MV-4-11 (cell line): ENCODE measurements at places on chromosomes 7 and 10.
A peak's percentile ranks its signal among the peaks of the same experiment; 100 is the strongest.

DNA sequence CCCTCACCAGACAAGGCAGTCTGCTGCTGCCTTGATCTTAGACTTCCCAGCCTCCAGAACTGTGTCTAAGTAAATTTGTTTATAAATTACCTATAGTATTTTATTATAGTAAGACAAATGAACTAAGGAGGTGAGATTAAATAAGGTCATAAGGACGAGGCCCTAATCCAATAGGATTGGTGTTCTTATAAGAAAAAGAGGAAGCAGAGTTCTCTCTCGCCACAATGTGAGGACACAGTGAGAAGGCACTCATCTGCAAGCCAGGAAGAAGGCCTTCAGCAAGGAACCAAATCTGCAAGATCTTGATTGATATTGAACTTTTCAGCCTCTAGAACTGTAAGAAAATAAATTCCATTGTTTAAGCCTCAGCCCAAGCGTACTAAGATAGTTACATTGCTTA is 6.1 kb upstream of the ZNF438 start:
- DNase-seq: peak; percentile 82

GRCh38 chr10:95480901-95481491 is 80.2 kb downstream of the SORBS1 start:
- no peak for DNase-seq

DNA sequence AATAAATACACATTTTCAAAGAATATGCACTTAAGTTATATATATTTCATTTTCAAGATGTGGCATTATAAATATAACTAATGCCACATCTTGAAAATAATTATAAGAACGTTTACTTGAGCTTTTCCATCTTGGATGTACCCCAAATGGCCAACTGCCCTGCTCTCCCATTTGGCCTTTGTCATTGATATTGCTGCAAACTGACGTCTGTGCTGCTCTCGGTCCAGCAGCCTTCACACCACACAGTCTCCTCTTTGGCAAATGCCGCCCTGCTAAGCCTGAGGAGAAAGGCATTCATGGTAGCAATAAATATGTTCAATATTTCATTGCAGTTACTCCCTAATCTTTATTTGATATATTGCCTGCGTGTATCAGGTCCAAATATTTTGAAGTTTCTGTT is 384.6 kb upstream of the ADARB2 start:
- DNase-seq: no peak

GRCh38 chr10:47409171-47409865 is 25.2 kb upstream of the ZNF488 start:
- DNase-seq: no peak

- no peak for DNase-seq
Measured at GRCh38 chr7:103613655-103614642, 167.9 kb upstream of the SLC26A5 start.

DNA sequence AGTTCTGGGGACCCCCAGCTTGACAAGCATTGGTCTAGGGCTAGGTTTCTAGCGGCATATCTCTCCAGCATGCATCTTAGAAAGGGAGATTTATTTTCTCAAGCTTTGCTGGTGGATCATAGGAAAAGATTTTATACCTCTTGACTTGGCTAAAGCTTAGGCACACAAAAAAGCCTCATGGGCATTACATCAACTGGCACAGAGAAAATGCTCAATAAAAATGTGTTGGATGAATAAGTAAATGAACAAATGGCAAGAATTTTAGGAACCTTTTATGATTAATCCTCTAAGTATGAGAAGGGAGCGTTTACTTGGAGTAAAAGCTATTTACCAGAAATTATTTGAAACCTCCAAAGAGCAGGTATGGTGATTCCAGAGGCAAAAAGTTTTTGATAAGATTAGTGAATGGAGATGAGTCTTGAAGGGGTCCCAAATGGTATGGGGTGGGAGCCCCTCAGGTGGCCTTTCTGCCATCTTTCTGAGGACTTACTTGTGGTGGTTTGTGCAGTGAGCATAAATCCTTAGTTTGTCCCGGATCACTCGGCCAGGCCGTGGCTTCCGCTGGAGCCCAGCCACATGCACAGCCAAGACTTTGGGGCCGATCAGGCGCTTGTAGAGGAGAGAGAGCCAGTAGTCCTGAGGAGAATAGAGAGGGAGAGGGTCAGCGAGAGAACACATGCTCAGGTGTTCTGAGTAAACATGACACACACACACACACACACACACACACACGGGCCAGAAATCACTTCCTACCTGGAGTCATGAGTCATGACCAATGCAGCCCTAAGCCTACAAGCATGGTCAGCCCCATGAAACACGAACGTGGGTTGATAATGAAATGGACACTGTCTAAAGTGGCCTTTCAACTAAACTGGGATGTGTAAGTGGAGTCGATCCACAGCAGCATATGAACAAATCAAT is 43.1 kb upstream of the HPS1 start:
- DNase-seq: no peak

DNA sequence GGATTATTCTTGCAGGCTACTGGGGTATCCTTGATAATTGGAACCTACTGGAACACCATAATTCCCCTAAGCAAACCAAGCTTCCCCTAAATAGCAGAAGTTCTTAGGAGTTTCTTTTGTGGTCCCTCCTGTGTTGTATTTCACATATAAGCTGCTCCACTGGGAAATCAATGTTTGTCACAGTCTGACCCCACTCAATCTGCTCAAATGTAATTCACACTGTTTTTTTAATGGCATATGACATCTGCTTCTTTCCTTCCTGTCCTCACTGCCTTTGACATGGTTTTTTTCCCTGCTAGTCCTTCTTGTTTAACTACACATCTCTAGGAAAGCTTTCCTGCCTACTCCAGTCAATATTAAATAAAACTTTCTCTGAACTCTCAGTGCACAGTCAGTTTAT is 1.8 kb upstream of the PTPRZ1 start:
- no peak for DNase-seq

DNA sequence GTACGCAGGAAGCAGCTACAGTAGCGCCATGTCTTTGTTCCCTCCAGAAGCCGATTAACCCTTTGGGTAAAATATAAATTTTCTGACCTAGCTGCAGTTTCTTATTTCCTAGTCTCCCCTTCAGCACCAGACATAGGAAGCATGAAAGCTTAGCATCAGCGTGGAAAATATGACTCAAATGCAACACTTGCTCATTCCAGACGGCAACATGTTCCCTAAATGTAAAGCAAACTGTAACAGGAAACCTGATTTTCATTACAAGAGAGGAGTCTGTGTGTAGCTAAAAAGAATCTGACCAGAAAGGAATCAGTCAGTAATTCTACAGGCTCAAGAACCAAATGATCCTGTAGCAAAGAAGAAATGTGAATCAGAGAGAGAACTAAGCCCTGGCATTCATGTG is 219.2 kb downstream of the C7orf25 start:
- no peak for DNase-seq

DNA sequence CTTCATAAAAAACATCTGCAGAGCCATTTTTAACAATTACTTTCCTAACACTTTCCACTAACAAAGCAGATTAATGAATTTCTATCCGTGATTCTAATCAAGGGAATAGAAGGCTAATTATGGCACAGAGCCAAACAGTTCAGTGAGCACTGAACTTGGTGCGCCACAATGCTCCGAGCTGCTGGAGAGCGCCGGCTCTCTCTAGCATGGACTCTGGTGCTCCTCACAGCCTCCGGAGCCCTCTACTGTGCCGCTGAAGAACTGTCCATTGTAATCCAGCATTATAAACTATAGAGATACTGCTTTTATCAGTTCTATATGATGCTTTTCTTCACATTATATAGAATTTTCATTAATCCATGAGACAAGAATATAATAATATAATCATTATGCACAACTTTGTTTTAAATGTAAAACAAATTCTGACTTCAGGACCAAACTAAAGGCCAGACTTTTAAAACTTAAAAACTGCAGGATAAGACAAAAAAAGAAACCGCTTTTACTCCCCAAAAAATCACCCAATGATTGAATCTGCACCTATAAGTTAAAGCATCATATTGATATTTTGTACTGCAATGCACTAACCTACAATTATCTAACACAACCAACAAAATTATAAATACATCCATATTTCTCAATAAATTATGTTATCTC is 123.6 kb downstream of the RNF32 start:
- DNase-seq: peak; percentile 14

DNA sequence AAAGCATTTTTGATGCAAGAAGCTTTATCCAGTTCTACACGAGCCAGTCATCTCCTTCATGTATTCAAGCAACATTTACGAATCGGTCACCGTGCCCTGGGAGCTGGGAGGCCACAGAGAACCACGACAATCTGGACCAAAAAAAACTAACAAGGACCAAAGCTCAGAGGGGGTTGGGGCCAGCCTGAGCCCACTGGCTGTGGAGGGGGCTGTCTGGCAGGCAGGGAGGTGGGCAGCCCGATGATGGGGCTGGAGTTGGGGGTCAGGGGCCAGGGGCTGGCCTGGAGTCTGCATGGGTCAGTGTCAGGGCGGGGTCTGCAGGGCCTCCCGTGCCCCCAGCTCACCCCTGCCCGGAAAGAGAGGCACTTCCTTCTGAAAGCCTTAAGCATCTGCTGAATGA is 12.5 kb upstream of the GRIFIN start:
- no peak for DNase-seq

DNA sequence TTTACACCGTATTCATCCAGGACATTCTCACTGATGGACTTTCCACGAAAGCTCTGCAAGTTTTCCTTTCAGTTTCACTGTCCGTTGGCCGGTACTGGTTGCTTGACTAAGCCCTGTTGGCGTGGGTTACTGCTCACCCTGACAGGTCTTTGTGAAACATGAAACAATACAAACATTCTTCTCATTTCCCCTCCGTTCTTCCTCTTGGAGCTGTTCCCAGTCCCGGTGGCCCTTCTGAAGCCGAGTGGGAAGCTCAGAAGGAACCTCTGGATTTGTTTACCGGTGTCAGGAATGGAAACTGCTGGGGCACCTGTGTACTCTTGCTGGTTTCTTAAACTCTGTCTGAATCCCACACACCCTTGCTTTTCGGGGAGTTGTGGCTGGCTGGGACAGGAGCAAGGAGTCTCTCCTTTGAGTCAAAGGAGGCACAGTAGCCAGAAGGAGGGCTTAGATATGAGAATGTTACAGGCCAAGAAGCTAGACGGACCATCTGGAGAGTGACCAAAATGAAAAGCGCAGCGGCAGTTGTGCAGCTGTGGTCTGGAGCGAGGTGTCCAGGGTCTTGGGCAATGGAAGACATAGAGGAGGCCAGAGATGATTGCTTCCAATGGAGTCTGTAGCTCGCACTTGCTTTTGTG is 45.7 kb downstream of the LYZL2 start:
- peak; percentile 62 for DNase-seq

DNA sequence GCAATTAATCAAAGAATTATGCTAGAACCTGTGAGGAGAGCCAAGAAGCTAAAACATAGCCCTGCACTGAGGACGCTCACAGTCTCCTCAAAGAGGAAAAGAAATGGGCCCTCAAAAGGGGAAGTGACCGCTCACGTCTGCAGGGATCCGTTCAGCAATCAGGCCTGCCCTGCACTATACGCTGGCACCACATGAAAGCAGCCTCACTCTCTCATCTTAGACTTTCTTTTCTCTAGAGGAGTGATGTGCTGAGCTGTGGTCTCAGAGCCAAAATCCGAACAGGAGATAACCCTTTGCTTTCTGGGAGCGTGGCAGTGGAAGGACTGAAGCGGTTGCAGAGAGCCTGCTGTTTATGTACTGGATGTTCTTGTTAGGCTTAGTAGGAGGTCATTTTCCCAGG is 6.3 kb upstream of the IL2RA start:
- DNase-seq: peak; percentile 90

DNA sequence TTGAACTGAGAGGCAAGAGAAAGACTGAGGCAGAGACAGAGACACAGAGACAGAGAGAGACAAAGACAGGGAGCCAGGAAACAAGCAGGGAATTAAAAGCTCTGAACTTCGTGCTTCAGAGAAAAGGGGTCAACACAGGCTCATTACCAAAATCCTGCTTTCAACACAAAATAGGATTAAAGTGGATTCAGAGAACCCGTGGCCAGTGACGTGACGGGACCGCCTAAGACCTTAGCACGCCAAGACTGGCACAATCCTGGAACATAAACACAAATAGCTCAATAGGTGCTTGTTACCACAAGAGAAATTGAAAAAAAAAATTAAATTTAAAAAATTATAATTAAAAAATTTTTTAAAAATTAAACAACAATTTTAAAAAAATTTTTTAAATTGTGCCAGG is 21.5 kb downstream of the ASB13 start:
- no peak for DNase-seq

- DNase-seq: no peak
Measured at GRCh38 chr10:11601670-11602069, 9.8 kb downstream of the USP6NL start.

DNA sequence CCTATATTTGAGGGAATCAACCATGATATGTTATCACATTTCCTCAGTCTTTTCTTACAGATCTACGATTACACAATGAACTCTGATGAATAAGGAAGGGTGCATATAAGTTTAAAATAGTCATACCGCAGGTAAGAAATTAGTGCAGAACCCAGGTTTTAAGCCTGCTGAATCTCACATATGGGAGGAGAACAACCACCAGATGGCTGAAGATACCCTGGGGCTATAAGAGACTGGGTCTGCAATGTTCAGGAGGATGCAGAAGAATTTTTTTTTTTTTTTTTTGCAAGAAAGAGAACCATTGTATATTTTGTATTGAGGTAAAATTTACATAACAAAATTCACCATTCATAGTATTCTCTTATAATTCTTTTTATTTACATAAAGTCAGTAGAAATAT is 372.3 kb upstream of the MYO3A start:
- DNase-seq: no peak

DNA sequence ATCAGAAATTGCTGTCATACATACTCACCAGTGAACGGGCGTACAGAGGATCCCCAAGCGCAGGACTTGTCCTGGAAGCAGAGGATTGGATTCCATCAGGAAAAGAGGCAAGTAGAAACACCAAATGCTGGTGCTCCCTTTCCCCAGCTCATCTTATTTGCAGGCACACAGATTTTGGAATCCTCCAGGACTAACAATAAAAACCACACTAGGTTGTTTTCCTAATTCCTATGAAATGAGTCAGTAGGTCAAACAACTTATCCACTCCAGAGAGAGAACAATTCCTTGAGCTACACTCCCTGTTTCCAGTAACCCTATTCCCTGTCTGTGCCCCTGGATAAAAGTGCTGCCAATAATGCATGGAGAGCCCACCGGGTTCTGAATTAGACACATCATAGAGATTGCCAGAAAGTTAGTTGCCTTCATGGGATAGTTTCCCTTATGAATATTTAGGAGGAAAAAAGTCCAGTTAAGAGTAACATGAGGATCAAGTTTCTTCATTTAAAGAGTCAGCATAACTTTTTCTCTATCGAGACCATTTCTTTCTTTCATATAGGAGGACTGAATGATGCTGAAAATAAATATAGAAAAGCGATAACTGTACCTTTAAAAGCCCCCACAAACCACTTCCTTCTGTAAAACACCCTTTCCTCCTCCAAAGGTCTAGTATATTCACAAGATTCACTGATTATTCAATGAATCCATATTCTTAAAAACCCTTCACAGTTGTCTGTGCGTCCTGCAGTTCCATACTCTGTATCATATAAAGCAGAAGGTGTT is 178.3 kb upstream of the KLF14 start:
- no peak for DNase-seq

GRCh38 chr7:117780832-117781231 is 92.4 kb downstream of the CTTNBP2 start:
- DNase-seq: peak; percentile 4

DNA sequence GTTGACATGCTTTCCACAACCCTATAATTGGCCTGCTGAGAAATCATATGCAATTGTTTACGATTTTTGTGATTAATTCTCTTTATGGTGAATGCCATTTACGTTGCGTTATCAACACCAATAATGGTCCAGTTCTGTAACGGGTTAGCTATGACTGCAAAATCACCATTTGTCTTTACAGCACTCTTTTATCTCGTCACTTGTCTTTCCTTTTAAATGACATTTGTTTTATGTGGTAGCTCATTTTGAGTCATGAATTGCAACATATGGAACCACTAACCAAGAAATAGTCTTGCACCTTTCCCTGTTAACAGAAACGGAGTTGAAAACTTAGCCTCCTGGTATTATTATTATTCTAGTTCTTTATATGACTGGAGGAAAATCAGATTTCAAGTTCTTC is 3.1 kb upstream of the KIAA1217 start:
- no peak for DNase-seq
